ENCODE measurements at places on chromosomes 1 and 21.

- DNase-seq = no peak
Measured at GRCh38 chr21:30234643-30235042, 18.7 kb upstream of the CLDN8 start.

DNA sequence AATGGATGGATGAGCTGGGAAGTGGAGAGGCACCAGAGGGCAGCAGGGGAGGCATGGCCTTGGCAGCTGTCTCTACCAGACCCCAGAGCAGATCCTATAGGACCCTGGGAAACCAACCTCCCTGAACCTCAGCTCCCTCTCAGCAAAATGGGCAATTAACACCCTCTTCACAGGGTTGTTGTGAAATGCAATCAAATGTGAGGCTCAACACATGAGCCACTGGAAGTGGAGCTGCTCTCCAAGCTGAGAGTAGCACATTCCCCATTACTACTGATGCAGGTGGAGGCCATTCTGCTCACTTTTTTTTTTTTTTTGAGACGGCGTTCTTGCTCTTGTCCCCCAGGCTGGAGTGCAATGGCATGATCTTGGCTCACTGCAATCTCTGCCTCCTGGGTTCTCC lies 6.5 kb upstream of the SYNC start:
- DNase-seq = no peak

GRCh38 chr1:74463333-74463988 lies 49.0 kb downstream of the LRRC53 start:
- no peak for DNase-seq

GRCh38 chr1:20978413-20978812 lies 191.3 kb upstream of the HP1BP3 start:
- no peak for DNase-seq

DNA sequence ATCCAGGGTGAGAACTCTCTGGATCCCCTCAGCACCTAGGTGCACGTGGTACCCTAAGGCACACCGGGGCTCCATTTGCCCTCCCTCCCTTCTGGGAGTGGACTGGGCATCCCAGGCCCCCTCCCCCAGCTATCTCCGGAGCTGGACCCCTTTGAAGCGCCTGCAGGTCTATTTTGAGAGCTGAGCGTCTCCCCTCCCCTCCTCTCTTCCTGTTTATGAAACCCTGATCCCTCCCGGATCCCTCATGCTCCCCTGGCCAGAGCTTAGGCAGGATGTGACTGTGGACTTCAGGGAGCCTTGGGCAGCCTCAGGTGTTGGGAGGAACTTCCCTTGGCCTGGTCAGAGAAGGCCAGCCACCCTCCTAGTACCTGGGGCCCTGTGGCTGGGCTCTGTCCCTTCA lies 10.2 kb downstream of the RPS6KA1 start:
- no peak for DNase-seq

DNA sequence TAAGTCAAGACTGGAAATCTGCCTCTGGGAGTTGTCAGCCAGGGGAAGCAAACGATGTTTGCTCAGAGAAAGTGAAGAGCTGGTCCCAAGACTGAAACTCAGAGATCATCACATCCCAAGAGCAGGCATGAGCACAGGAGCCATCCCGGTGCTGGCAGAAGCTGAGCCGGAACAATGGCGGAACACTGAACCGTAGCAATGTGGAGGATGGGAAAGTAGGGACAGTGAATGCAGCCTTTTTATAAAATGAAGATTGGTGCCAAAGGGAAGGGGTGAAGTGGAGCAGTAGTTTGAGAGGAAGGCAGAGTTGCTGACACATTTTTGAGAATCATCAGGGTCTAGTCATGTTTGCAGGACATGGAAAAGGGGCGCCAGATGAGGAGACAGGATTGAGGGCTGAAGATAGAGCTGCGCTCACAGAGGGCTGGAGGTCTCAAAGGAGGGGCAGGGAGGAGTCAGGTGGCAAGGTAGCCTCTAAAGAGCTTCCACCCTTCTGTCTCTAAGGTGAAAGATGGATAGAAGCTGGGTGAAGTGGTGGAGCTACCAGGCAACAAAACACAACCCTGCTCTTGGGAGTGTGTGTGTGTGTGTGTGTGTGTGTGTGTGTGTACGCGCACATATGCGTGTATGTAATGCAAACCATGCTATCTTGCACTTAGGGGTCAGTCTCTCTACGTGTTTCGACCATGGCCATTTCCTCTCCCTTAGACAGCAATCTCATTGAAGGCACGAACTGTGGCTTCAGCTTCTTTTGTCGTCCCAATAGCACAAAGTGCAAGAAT lies 94.3 kb upstream of the IRF2BP2 start:
- DNase-seq = no peak

GRCh38 chr21:29557200-29557599 lies 258.5 kb downstream of the BACH1 start:
- DNase-seq = no peak

GRCh38 chr1:155093911-155094621 lies 15.4 kb downstream of the EFNA3 start:
- DNase-seq = no peak

GRCh38 chr1:228118040-228118439 lies 8.9 kb upstream of the MRPL55 start:
- no peak for DNase-seq
